ENCODE measurements at places on chromosomes 16 and 17. TPM values are rescaled to one million over a fixed set of nuclear protein-coding genes. Genes with fewer than 3 reads are reported as not detected.

The HOXB4 gene
- 16.8 TPM for polyA plus RNA-seq

DNA sequence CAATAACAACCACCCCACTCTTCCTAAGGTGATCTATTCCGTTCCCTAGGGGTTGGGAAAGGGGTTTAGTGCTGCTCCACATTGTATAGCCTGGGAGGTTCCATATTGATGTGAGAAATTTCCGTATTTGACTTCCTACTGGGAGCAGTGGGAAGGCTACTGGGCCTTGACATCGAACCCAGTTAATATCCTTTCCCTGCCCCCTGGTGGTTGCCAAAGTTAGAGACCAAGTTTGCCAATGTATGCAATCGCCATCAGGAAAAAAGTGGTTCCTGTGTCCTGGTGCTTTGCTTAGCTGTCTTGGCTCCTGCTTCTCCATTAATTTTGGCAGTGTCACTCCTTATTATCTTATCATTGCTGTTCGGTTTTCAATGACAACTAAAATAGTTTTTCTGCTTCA lies 914.9 kb downstream of the KCNJ2 start:
- no peak for DNase-seq

The DHRS7C gene
- polyA plus RNA-seq = not detected

The KCNAB3 gene
- polyA plus RNA-seq = 12.3 TPM

The YWHAE gene
- 1,129 TPM for polyA plus RNA-seq

- no peak for DNase-seq
These were observed 307.0 kb upstream of the IRX5 start for GRCh38 chr16:54623636-54624035.

DNA sequence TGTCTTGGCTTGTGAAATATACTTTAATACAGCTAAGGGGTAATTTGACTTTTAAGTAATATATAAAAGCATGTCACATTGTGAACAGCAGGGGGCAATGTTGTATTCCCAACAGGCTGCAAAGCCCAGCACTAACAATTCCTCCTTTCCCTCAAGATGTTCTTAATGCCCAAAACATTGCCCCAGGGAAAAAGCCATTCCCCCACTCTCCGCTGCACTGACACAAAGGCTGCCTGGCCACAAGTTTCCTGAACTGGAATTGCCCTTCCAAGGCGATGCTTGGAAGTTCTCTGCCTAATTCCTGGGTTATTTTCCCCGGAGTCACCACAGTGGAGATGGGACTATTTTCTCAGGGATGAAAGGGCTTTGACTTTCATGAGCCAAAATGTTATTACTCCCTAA lies 27.2 kb downstream of the CLEC16A start:
- DNase-seq = peak; percentile 75

- no peak for DNase-seq
These were observed 117.9 kb upstream of the MYOCD start for GRCh38 chr17:12547831-12548230.

DNA sequence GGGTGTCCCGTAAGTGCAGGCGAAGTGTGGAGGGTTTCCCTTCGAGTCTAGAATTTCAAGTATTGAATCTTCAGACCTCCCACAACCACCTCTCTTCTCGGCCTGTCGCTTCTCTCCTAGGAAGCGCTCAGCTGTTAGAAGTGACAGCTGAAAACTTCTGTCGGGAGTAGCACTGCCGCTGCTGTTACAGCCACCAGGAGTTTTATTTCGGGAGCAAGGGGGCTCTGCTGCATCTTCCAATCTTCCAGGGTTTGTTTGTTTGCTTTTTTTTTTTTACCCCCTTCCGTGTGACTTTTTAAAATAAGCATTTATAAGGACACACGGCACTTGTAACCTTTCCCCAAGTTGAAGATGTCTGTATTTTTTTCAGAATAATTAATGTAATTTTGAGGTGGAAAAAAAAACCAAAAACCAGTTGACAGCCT lies 767 bp downstream of the RPS6KB1 start:
- peak; percentile 51 for DNase-seq

The UNC45B gene
- 0.08 TPM for polyA plus RNA-seq

- no peak for DNase-seq
These were observed 27.0 kb upstream of the ANKRD40CL start for GRCh38 chr17:50794361-50794760.

The SPNS3 gene
- 3.4 TPM for polyA plus RNA-seq

DNA sequence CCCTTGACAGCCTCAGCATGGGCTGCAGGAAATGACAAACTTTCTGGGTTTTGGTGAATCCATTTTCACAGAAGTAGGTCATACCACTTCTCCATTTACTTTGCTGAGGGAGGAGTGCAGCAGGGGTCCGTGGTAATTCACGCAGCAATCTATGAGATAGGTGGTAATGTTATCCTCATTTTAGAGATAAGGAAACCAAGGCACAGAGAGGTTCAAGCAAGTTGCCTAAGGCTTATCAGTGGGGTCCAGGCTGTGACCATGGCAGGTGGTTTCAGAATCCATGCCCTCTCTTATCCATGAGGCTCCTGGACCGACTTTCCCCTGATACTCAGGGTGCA lies 12.6 kb downstream of the TBX4 start:
- DNase-seq = no peak

DNA sequence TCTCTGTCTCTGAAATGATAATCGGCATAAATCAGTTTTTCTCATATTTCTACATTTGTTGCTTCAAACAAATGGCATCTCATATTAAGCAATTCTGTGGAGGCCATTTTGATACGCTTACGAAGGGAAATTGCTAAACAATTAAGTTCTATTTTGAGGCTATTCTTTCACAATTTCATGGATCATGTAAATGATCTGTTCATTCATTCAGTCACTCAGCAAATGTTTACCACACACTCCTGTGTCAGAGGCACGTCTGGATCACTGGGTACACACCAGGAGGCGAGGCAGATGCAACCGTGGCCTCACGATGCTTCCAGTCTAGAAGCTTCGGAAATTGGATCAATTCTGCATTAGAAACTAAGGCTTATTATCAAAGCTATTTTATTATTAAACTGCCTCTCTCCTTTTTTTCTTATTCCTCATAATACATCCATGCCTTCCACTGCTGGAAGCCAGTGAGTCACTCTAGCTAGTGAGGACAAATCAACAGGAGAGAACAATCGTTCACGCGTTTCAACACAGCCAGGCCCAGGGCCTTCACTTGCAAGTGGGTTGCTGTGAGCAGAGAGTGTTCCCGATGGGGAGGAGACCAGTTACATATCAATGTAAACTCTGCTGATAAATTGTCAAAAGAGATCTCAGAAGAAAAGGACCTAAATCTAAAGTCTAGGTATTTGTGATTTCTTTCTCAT lies 11.3 kb upstream of the SLC39A11 start:
- no peak for DNase-seq

The TMEM97 gene
- 58.0 TPM for polyA plus RNA-seq

GRCh38 chr17:74305865-74306654 lies 20.0 kb upstream of the KIF19 start:
- DNase-seq = no peak

The COL1A1 gene
- polyA plus RNA-seq = 397 TPM

The HOXB1 gene
- polyA plus RNA-seq = 0.38 TPM

- DNase-seq = no peak
These were observed 182.3 kb upstream of the HS3ST4 start for GRCh38 chr16:25509456-25509855.

DNA sequence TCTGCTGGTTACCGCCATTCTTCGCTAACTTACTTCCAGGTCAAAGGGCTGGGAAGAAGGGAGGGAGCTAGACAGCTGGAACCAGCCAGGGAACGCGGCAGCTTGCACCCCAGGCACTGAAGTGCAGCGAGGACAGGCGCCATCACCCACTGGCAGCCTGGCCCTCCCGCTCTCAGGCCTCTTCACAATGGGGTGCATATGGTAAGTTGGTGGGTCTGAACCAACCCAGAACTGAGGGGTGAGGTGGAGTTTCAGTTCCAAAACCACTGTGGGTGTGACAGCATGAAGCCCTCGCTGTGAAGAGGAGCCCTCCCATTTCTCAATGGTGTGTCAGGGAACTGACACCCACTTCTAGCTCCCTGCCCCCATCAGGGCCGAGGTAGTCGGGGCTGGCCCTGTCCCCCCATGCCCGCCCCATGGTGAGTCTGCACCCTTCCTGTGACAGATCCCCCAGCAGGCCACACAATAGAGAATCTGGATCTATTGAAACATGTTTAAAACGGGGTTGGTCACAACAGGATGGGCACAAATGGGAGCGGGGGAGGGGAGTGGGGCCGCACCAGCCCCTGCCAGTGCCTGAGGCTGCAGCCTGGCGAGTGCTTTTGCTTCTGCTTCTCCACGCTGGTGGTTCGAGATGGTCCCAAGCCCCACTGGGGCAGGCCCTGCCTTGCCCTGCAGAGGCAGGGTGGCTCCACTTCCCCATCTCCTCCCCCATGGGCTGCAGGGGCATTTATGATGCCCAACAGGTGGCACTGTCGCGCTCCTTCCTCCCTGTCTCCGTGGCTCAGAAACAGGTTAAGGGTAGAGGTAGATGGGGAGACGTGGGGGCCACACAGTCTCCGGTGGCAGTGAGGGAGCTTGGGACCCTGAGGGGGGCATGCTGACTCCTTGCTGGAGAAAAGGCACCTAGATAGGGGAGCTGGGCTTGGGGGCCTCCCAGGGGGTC lies 2.3 kb downstream of the LIMD2 start:
- no peak for DNase-seq

The CD300E gene
- polyA plus RNA-seq = 0.10 TPM

The C17orf100 gene
- 8.7 TPM for polyA plus RNA-seq

The SLFN13 gene
- 50.2 TPM for polyA plus RNA-seq

GRCh38 chr16:4351880-4352279 lies 759 bp upstream of the PAM16 start:
- no peak for DNase-seq

DNA sequence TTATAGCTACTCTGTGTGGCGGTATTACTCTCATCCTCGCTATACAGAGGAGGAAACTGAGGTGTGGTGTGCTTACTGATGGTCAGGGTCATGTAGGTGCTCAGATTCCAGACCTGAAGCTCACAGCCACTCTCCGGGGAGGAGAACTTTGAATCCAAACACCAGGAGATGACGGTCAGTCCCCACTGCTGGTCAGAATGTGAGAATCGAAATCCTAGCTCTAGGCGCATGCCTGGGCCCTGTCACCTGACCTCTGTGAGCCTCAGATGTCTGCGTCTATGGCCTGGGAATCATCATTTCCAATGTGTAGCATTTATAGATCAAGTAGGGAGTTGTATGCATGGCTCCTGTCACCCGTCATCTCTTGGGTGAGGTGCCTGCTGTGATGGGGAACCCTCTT lies 317.4 kb downstream of the SNX29 start:
- no peak for DNase-seq
